ENCODE measurements at places on chromosomes 13 and 19. TPM values are rescaled to one million over a fixed set of nuclear protein-coding genes. Genes with fewer than 3 reads are reported as not detected.

Gene IZUMO2
- polyA plus RNA-seq: not detected

Gene CLEC4G
- polyA plus RNA-seq: 0.49 TPM

GRCh38 chr19:15673176-15673654 is 328 bp downstream of the CYP4F12 start:
- DNase-seq: no peak

DNA sequence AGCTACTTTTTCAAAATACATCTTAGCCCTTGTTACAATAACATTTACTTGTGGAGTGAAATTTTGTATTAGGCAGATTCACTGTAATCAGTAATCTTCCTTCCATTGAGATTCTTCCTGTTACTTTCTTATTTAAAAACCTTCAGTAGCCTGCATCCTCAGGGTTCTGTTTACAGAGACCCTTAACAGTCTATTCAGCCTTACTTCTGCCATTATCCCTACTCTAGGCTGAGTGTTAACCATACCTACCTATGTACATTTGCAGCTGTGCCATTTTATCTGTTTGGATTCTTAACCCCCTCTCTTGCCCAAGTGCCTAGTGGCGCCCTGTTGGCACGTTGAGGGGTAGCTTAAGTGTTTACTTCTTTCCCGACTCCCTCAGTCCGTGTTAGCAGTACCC is 71.9 kb downstream of the LRCH1 start:
- no peak for DNase-seq

- DNase-seq: peak; percentile 16
Observed at GRCh38 chr13:111066544-111066943, 48.6 kb upstream of the ARHGEF7 start.

Measured in brain (organoid and tissue), 16 donors.